Pulmonary artery endothelial cell (primary cell): ENCODE measurements at places on chromosomes 2 and 18. TPM values are rescaled to one million over a fixed set of nuclear protein-coding genes. Genes with fewer than 3 reads are reported as not detected.

- no peak for DNase-seq
Observed at GRCh38 chr2:96540136-96540535, 3.6 kb downstream of the ARID5A start.

GRCh38 chr2:234102112-234102511 lies 51.6 kb downstream of the SPP2 start:
- no peak for DNase-seq

DNA sequence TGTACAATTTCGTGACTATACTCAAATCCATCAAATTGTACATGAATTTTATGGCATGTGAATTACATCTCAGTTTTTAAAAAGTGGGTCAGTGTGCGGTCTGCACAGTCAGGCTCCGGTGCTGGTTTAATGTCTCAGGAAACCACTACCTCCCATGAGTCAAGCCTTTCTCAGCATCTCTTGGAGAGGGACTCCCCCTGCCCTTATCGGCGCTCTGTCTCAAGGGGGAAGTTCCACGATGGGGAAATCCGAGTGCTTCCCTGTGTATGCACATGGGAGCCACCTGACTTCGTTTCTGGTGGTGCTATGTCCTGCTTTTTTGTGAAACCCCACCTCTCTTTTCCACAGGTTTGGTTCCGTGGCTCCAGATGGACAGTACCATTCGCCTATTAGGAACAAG lies 72.5 kb downstream of the ACOXL start:
- no peak for DNase-seq

DNA sequence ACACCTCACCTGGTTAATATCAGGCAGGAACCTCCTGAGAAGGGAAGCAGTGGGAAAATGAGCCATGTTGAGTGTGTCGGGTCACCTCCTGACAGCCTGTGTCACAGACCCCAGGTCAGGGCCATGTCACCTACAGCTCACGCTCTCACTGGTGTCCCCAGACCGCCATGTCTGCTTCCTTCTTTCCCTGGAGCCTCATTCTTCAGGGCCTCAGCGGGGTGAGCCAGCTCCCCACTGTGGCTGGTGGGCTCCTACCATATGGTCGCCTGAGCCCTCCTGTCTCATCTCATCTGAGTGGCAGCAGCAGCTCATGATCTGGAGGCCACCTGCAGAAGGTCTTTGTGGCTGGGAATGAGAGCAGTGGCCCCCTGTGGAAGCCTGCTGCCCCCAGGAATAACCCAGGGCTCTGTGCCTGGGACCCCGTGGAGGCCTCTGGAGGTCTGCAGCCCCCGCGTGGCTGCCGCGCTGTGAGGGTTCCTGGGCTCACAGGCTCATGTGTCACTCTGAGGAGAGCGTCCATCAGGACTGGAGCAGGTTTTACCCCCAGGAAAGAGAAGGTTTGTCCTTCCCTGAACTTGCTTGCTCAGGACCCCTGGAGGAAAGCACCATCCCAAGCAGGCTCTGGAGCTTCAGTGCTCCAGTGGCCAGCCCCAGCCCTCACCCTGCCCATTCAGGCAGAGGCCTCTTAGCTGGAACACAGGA lies 56.4 kb downstream of the FAM168B start:
- DNase-seq: no peak

GRCh38 chr2:42170619-42171395 lies 1.7 kb downstream of the EML4 start:
- no peak for DNase-seq

GRCh38 chr18:28065031-28065792 lies 111.7 kb downstream of the CDH2 start:
- DNase-seq: no peak

GRCh38 chr2:128366713-128367511 lies 48.2 kb upstream of the HS6ST1 start:
- no peak for DNase-seq

DNA sequence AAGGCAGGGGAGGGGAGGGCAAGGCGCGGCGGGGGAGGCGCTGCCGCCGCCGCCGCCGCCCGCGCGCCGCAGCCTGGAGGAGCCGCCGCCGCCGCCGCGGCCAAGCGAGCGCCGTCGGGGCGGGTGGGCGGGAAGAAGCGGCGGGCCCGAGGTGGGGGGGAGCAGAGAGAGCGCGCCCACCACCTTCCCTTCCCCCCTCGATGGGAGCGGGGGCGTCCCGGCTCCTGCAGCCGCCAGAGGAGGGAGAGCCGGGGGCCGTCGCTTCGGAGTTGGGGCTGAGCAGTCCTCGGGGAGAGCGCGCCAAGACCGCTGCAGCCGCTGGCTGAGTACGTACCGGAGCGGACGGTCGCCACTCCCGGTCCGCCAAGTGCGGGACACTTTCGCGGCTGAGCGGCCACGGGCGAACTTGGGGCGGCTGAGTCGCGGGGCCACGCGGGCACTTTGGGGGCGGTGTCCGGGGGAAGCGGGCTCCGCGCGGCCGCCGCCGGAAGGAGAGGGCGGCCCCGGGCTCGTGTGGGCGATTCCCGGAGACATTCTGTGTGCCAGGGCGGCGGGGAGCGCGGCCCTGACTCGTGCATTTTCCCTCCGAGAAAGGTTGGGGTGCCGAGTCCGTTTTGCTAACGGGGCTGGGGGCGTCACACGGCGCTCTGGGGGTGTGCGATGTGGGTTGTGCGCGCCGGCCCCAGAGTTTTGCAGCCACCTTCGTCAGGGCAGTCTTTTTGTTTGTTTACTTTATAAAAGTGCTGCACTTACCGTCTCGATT lies at the start of gene NAB1:
NAB1 (plus strand) TSS at position 49 of the 763 bp plus-strand sequence. CDS start 10,094 bp downstream, outside the sequence.
- DNase-seq: no peak

DNA sequence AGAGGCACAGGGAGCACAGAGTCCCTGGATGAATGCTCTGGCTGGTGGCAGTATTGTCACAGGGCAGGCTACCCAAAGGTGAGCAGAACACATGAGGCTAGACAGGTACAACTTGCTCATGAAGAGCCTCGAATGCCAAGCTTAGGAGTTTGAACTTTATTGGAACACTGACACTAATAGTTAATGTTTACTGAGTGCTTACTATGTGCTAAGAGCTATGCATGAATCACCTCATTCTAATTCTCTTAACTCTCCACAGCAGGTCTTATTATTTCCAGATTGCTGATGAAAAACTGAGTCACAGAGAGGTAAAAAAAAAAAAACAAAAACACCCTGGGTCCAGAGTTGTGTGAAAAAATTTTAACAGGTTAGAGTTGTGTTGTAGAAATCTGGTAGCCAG lies 6.1 kb upstream of the EMX1 start:
- DNase-seq: no peak

DNA sequence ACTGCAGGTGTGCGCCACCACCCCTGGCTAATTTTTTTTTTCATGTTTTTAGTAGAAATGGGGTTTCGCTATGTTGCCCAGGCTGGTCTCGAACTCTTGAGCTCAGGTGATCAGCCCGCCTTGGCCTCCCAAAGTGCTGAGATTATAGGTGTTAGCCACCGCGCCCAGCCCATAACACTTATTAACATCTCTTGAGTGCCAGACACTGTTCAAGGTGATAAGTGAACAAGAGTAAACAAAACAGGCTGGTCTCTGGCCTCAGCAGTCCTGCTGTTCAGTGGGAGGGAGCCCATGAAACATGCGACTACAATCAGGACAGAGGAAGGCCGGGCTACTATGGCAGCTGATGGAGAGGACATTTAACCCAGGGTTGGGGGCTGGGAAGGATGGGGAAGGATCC lies 42.3 kb downstream of the KCTD1 start:
- no peak for DNase-seq

- no peak for DNase-seq
Observed at GRCh38 chr18:5457462-5457957, 86.3 kb downstream of the EPB41L3 start.

DNA sequence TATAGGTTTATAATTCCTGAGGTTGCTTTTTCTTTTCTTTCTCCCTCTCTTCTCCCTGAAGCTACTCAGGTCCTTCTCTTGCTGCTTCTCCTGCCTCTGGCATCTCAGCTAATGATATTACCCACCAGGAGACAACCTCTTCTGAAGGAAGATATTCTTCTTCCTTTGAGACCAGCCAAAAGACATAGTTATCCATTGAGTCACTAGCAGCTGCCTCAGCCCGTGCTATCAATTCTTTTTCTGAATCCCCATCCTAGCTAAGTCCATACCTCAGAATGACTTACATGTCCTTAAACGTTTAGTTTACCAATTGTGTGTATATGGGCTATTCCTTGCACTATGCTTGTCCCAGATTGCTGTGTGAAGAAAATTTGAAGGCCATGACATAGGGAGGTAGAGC lies 25.0 kb upstream of the RNF103 start:
- no peak for DNase-seq

DNA sequence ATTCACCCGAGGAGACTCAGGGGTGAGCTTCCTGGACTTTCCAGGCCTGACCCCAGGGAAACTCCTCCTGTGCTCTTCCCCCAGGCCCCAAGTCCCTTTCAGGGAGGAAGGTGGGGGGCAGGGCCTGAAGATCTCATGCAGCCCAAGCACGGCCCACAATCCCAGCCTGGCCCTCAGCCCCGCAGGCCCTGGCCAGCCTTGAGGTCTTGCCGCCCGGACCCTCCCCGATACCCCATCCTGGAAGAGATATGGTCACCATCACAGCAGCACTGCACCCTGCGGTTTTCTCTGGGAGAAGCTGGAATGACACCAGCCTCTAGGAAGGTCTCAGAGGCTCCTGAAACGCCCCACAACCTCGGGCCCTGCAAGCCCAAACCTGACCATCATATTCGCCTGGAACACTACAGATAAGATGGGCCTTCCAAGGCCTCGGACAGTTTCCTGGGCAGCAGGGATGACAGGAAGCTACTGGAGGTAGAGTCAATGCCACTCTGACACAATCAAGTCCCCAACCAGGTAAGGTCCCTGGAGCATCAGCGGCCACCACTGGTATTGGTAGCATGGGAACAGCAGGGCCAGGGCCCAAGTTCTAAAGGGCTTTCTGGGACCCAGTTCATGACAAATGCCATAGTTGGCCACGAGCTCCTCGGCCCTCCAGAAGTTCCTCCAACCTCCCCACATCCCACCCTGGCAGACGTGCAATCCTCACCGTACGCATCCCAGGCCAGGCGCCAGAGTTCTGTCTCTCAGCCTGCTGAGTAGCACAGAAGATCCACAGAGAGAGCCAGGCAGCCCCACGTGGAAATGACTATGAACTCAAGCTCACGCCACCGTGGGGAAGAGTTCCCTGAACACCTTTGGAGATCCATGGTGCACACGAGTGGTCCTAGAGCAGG lies 8.6 kb downstream of the SDC1 start:
- no peak for DNase-seq

GRCh38 chr2:185793532-185794345 lies 55.1 kb downstream of the FSIP2 start:
- DNase-seq: no peak

- DNase-seq: no peak
Observed at GRCh38 chr2:132975193-132976105, 305.4 kb upstream of the LYPD1 start.

- DNase-seq: no peak
Observed at GRCh38 chr2:17646838-17647701, 106.5 kb downstream of the SMC6 start.

DNA sequence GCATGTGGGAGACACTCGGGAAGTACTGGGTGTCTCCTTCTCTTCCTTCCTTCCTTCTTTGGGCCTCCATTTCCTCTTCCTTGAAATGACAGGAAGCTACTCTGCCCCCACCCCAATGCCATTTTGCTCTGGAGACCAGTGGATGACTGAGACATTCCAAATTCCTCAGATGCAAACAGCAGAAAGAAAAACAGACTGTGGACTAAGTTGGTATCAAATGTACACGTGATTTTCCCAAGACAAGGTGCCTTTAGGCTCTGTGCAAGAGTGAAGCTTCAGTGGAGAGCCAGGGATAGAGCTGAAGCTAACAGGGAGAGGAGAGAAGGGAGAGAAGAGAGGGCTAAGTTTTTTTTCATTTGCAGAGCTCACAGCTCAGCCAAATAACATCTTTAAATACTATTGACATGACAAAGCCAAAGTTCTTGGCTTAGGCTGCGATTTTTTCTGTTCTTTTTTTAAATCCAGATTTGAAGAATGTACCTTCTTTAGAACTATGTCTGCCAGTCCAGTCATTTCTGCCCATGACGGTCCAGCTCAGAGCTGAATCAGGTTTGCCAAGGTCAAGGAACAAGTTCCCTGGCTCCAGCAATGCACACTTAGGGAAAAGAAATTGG lies 84.5 kb upstream of the LCLAT1 start:
- DNase-seq: no peak

DNA sequence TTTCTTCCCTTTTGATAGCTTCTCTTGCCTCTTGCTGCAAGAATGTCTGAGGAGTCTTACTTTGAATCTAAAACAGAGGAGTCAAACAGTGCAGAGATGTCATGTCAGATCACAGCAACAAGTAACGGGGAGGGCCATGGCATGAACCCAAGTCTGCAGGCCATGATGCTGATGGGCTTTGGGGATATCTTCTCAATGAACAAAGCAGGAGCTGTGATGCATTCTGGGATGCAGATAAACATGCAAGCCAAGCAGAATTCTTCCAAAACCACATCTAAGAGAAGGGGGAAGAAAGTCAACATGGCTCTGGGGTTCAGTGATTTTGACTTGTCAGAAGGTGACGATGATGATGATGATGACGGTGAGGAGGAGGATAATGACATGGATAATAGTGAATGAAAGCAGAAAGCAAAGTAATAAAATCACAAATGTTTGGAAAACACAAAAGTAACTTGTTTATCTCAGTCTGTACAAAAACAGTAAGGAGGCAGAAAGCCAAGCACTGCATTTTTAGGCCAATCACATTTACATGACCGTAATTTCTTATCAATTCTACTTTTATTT lies 133.5 kb upstream of the CDCA7 start:
- DNase-seq: no peak

DNA sequence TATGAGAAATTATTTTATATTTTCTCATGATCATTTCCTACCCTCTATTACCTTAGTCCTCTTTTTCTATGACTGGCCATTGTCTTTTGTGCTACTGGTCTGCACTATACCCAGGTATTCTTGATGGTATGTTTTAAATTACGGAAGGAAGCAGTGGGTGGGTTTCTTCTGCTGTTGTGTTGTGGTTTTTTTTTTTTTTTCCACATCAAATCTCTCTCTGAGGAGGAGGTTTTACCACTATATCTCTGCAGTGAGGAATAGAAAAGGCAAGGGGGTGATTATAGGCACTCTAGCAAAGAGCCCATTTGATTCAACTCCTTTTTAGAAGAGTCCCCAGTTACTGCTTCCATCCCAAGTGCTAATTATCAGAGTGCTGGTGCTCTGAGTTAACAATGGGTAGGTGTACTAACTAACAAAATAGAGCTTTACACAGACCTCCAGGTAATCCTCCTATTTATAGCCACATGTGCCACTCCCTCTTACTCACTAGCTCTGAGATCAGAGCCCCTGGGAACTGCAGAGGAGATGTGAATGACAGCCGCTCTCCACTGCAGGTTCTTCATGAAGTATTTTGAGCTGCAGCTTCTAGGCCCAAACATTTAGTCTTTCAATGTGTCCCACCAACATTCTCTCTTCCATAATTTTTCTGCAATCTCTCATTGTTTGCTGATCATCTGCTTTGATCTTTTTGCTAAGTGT lies 301.6 kb upstream of the GULP1 start:
- no peak for DNase-seq

GRCh38 chr2:68784915-68785314 lies 50.3 kb downstream of the ARHGAP25 start:
- no peak for DNase-seq

TMEM163 gene
- total RNA-seq: 0.81 and 2.2 TPM in 2 replicates

VIL1 gene
- total RNA-seq: not detected in 2 replicates

POTEI gene
- total RNA-seq: 0.07 TPM in 2 replicates

TGFA gene
- total RNA-seq: 0.26 and 0.32 TPM in 2 replicates

FANCL gene
- total RNA-seq: 13.2 and 14.9 TPM in 2 replicates

TMEFF2 gene
- total RNA-seq: 0.04 TPM in 1 of 2 replicates, not detected in the other

DIS3L2 gene
- 17.1 and 18.8 TPM in 2 replicates for total RNA-seq

NCL gene
- total RNA-seq: 409 and 566 TPM in 2 replicates

CYP27A1 gene
- total RNA-seq: 10.5 and 10.9 TPM in 2 replicates

CACNB4 gene
- total RNA-seq: 0.13 and 0.21 TPM in 2 replicates
